ENCODE measurements at places on chromosomes 7 and 10. TPM values are rescaled to one million over a fixed set of nuclear protein-coding genes. Genes with fewer than 3 reads are reported as not detected.

- H3K27ac ChIP-seq: no peak overlapping the region
- no peaks in the 10 kb centered on the region for H3K36me3 ChIP-seq
- H3K4me3 ChIP-seq: no peak overlapping the region
- no peaks in the 10 kb centered on the region for H3K27me3 ChIP-seq
- 0 out of 2 replicates have a peak, but pooled peaks cover 3% of the 10 kb centered on the region for H3K4me1 ChIP-seq
Measured at GRCh38 chr7:39757604-39758003, 134.2 kb downstream of the RALA start.

- H3K36me3 ChIP-seq: no peaks in the 10 kb centered on the region
- H3K27ac ChIP-seq: no peak overlapping the region
- H3K4me1 ChIP-seq: no peaks in the 10 kb centered on the region
- H3K27me3 ChIP-seq: peaks cover 6% of the 10 kb centered on the region
- peak; percentile 31 for DNase-seq
Measured at GRCh38 chr10:47311932-47312662, 10.2 kb upstream of the GDF2 start.

- H3K4me1 ChIP-seq: no peaks in the 10 kb centered on the region
- peak; percentile 27 for DNase-seq
- no peaks in the 10 kb centered on the region for H3K36me3 ChIP-seq
- no peak overlapping the region for H3K27ac ChIP-seq
- no peak overlapping the region for H3K4me3 ChIP-seq
- H3K27me3 ChIP-seq: no peaks in the 10 kb centered on the region
Measured at GRCh38 chr10:93541402-93542357, 24.8 kb upstream of the FFAR4 start.

The GBX1 gene
- total RNA-seq: 0.86 TPM

The STAG3 gene
- total RNA-seq: 1.2 TPM

DNA sequence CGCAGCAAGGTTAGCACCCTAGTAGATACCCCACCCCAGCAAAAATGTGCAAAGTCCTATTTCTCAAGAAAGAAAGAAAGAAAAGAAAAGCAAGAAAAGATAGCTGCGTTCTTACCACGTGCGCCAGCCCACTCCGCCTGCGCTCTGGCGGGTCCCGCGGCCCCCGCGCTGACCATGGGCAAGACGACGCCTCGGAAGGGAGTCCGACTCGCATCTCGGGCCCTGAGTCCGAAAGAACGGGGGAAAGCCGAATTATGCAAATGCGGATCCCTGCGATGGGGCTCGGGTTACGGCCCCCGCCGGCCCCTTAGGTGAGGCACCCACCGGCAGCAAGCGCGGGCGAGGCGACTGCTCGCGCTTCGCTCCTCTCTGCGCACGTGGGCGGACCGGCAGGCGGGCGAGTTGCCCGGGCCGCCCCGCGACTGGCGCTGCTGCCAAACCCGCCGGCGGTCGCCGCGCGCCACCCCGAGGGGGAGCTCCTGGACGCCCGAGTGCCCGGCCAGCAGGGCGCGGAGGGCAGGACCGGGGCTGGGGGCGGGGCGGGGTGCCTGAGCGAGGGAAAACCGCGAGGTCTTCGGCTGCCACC lies 2.4 kb upstream of the EGR2 start:
- H3K4me3 ChIP-seq: peak overlapping the region; percentile 59
- peaks cover 34% of the 10 kb centered on the region for H3K4me1 ChIP-seq
- DNase-seq: no peak
- no peak overlapping the region for H3K27ac ChIP-seq

The DPY19L1 gene
- total RNA-seq: 71.7 TPM

The LRRC72 gene
- not detected for total RNA-seq

The ELN gene
- 0.17 TPM for total RNA-seq

- H3K27ac ChIP-seq: no peak overlapping the region
- no peaks in the 10 kb centered on the region for H3K36me3 ChIP-seq
- no peak for DNase-seq
- H3K4me1 ChIP-seq: no peaks in the 10 kb centered on the region
Measured at GRCh38 chr10:98376485-98376884, 38.5 kb downstream of the PYROXD2 start.

The TMEM270 gene
- total RNA-seq: 1.1 TPM

- no peak for DNase-seq
- H3K27ac ChIP-seq: no peak overlapping the region
- no peaks in the 10 kb centered on the region for H3K4me1 ChIP-seq
- H3K27me3 ChIP-seq: no peaks in the 10 kb centered on the region
Measured at GRCh38 chr7:119413314-119413805, 859.6 kb upstream of the KCND2 start.

DNA sequence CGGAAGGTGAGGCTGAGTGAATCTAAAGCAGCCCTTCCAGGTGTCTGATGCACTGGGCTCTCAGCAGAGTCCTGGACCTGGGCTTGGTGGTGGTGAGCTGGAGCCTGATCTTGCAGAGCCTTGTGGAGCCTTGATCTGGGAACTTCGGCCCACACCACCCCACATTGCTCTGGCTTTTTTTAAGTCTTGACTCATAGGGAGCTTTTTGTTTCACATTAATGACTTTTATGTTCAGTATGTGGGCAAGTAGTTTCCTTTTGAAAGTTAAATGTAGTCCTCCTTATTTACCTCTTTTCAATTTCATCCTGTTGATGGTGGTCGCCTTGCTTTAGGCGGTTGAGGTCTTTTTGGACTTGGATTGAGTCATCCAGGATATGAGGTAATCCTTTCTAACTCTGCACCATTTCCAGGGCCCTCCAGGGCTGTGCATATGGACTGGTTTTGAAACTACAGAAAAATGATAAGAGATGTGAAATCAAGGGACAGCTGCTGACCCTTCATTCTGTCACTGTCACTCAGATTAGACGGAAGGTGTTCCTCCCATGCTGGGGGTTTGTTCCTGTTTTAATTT lies 2.9 kb upstream of the NRAP start:
- H3K27ac ChIP-seq: no peak overlapping the region
- no peak for DNase-seq
- H3K36me3 ChIP-seq: no peaks in the 10 kb centered on the region
- H3K4me3 ChIP-seq: no peak overlapping the region
- peaks cover 8% of the 10 kb centered on the region for H3K4me1 ChIP-seq

DNA sequence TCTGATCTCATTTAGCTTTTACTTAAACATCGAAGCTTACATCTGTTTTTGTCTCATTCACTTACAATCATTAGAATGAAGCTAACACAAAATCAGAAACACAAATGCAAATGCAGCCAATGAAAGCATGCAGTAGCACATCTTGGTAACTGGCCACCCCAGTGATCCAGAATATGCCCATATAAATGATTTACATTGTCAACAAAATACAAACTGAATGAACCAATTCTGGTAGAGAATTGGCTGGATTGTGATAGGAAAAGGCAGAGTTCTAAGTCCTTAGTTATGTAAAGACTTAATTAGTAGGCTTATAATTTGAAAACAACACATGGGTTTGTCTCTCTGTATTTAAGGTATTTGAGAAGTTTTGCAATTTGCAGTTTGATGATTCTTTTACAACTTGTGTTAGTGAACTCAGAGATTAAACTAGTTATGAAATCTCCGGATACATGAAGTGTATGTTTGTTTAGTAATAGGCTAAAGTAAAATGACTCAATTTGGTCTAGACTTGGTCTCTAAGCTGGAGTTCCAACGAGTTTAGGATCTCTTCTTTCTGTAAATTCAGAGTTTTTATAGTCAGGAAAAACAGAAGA lies 21.2 kb downstream of the TECTB start:
- no peaks in the 10 kb centered on the region for H3K36me3 ChIP-seq
- no peaks in the 10 kb centered on the region for H3K4me1 ChIP-seq

DNA sequence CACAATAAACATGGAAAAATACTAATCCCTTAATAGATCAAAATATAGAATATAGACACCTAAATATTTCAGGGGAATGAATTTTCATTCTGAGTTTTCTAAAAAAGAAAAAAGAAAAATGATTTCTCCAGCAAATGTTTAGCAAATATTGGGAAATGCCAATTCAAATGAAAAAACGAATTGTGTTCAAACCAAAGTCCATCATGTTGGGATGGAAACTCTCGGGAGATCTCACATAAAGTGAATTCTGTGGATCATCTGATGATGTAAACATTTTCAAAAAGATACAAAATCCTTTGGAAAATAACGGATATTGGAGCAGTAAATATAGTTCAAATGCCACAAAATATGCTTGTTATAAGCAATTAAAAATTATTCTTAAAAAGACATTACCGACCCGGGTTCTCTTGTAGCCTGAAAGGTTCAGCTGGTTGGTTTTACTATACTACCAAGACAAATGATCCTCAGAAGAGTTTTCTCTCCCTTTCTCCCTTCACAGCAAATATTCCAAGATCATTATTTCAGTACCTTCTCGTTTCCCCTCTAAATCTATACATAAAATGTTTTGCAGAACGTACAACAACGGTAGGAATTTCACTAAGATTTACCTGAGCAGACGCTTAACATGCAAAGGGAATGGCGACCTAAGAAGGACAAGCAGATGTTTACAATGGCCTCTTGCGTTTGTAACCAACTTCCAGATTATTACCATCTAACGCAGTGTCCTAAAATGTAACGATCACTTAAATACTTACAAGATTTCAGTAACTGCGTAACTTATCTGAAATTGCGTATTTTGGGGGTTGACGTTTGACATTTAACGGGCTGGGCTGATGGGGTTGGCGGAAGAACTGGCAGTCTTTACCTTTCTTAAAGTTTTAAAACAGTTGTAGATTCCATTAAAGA lies 2.5 kb downstream of the HOXA13 start:
- H3K36me3 ChIP-seq: no peaks in the 10 kb centered on the region
- peaks cover 24% of the 10 kb centered on the region for H3K4me1 ChIP-seq
- H3K27me3 ChIP-seq: no peaks in the 10 kb centered on the region
- no peak overlapping the region for H3K27ac ChIP-seq
- no peak for DNase-seq

DNA sequence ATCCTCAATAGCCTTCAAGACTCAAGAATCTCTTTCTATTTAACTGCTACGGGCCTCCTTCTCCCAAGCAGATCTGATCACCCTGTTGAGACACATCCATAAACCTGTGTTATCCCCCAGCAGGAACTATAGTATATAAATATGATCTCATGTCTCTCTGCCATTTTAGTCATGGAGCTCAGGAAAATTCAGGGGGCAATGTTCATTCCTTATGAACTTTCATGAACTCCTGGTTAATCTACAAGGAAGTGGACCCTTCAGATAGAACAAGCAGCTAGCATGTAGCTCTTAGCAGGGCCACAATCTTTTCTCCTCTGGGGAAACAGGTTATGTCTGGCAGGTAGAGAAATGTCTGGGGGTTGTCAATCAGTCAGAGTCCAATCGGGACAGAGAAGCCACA lies 8.9 kb downstream of the PRR15 start:
- DNase-seq: no peak
- no peak overlapping the region for H3K4me3 ChIP-seq
- no peaks in the 10 kb centered on the region for H3K27me3 ChIP-seq
- no peaks in the 10 kb centered on the region for H3K36me3 ChIP-seq

- no peaks in the 10 kb centered on the region for H3K27me3 ChIP-seq
- H3K27ac ChIP-seq: no peak overlapping the region
- H3K4me3 ChIP-seq: no peak overlapping the region
- H3K4me1 ChIP-seq: no peaks in the 10 kb centered on the region
- no peak for DNase-seq
- no peaks in the 10 kb centered on the region for H3K36me3 ChIP-seq
Measured at GRCh38 chr10:129764011-129764900, 199.8 kb downstream of the EBF3 start.

GRCh38 chr10:116779076-116779687 lies 36.8 kb upstream of the HSPA12A start:
- peak; percentile 35 for DNase-seq
- H3K27me3 ChIP-seq: no peaks in the 10 kb centered on the region
- no peaks in the 10 kb centered on the region for H3K36me3 ChIP-seq
- H3K27ac ChIP-seq: no peak overlapping the region
- peaks cover 15% of the 10 kb centered on the region for H3K4me1 ChIP-seq

DNA sequence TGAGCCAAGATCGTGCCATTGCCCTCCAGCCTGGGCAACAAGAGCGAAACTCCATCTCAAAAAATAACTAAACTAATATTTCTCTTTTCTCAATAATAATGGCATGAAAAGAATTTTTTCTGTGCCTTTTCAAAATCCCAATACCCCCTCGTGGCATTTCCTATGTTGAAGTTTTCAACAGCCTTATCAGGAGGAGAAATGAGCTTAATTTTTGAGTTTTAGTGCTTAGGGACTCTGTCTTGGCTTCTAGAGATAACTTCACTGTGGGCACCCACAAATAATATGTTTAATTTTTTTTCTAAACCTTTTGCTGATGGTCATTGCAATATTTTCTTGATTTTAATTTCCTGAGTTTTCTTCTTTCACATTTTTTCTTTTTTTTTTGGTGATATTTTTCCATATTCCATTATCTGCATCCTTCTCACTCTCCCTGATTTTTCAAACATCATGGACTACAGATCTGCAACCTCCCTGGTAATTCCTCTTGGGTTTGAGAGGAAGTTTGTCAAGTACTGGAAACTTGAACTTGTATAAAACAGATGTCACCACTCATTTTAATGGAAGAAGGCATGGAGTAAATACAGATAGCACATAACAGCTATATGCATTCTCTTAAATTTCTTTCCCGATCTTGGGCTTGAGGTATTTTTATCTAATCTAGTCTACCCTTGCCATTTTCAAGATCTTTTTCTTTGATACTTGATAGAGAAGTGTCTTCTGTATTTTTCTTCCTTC lies 84.0 kb downstream of the KAT6B start:
- H3K27me3 ChIP-seq: no peaks in the 10 kb centered on the region
- no peak overlapping the region for H3K27ac ChIP-seq
- DNase-seq: no peak
- H3K4me1 ChIP-seq: no peaks in the 10 kb centered on the region
- H3K36me3 ChIP-seq: no peaks in the 10 kb centered on the region

The SFTPD gene
- 0.66 TPM for total RNA-seq

The CCL24 gene
- total RNA-seq: not detected

DNA sequence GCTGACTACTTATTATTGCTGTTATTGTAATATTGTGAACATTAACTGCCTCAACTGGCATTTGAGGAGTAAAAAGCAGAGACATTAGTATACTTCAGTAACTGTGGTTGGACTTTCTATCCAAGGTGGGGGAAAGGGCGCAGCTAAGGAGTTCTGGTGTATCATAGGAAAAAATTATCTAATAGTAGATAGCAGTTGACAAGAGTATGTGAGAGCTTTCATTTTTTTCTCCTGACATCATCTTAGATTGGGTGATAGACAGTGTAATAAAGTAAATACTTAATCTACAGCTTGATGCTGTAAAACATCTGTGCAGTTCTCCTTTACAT lies 68.9 kb downstream of the PHTF2 start:
- H3K27me3 ChIP-seq: no peaks in the 10 kb centered on the region
- H3K4me1 ChIP-seq: no peaks in the 10 kb centered on the region
- no peak overlapping the region for H3K4me3 ChIP-seq
- no peaks in the 10 kb centered on the region for H3K36me3 ChIP-seq

The CLRN3 gene
- 0.39 TPM for total RNA-seq

The DLG5 gene
- 44.8 TPM for total RNA-seq

The ANKRD2 gene
- total RNA-seq: 0.15 TPM

The HMX2 gene
- not detected for total RNA-seq
